Dermis lymphatic vessel endothelial cell (primary cell): ENCODE measurements at places on chromosomes 1 and 21. TPM values are rescaled to one million over a fixed set of nuclear protein-coding genes. Genes with fewer than 3 reads are reported as not detected.

The RPL5 gene
- total RNA-seq, result 1,322 and 1,707 TPM in 2 replicates

The OR2L5 gene
- total RNA-seq, result not detected in 2 replicates

The RNU1-2 gene
- total RNA-seq, result under 0.01 and 8,230 TPM in 2 replicates

The RAB7B gene
- under 0.01 TPM in 1 of 2 replicates, not detected in the other for total RNA-seq

The HMGCS2 gene
- total RNA-seq, result not detected in 2 replicates

The DYNLT4 gene
- 0.26 and 2.2 TPM in 2 replicates for total RNA-seq
